ENCODE measurements at places on chromosomes 4 and X.

- no peak for DNase-seq
These were observed 3.2 kb upstream of the UGT2B7 start for GRCh38 chr4:69092980-69093568.

DNA sequence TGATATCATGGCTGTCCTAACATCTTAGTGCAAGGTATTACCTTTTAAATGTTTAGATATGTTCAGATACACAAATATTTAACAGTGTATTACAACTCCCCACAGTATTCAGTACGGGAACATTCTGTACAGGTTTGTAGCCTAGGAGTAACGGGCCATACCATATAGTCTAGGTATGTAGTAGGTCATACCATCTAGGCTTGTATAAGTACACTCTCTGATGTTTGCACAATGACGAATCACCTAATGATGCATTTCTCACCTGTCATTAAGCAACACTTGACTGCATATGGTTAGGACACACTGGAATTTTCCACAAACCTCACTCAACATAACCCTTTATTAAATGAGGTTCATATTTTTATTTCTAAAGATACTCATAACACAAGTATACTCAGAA is 67.7 kb downstream of the THOC2 start:
- DNase-seq, result no peak

- DNase-seq, result no peak
These were observed 2.6 kb upstream of the INTU start for GRCh38 chr4:127630152-127630551.

- no peak for DNase-seq
These were observed 2.4 kb upstream of the NSUN7 start for GRCh38 chr4:40747207-40747835.

Measured in activated CD4-positive, alpha-beta T cell treated with anti-CD3 and anti-CD28 coated beads for 1 hour (primary cell).